ENCODE measurements at places on chromosomes 11 and 22.

DNA sequence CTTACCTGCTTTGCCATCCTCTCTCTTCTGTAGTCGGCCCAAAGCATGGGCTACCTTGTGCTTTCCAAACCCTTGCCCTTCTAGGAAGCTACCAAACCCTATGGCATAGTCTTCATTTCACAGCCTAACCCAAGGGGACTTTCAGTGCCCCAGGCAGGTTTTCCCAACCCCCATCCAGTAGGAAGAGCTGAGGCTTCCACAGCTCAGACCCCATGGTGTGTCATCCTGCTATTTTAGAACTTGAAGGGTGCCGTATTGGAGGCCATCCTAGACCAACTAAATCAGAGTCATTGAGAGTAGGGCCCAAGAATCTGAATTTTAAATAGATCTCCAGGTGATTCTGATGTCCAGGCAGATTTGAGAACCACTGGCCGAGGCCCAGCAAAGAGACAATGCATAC lies 31.9 kb upstream of the TUB start:
- no peak for DNase-seq

- DNase-seq: no peak
These were observed 651 bp downstream of the CRYAB start for GRCh38 chr11:111910676-111911562.

DNA sequence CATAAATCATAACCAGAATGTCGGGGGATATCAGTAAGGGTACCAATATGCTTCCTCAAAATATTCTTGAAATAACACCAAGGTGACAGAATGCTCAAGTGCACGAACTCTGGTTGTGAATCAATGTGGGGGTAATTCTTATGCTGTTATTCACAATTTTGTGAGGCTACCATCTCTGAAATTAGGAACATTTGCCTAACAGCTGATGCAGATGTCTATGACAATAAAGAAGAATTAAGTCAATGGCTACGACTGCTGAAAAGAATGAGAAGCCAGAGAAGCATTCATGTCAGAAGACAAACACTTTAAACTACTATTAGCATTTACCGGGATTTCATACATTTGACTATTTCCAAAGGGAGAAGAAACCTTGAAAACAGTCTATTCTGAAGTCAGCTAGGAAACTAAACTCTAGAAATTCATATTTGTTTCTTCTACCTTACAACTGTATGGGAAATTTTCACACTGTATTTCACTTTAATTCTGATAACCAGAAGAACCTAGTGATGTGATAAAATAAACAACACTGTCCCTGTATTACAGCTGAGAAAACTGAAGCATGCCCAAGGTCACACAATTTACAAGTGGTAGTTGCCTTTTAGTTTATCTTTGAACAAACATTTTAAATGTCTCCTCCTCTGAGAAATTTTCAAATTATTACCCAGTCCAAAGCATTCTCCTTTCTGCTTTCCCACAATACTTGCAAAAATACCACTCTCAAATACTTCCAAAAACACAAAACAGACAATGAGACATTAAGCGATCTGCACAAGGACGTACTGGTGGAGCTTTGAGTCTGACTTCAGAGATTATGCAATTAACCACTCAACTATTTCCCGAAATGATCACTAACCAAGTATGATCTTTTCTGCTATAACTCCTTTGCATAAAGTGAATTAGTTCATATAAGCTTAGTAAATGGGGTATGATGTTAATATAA lies 18.0 kb upstream of the ARHGAP32 start:
- no peak for DNase-seq

DNA sequence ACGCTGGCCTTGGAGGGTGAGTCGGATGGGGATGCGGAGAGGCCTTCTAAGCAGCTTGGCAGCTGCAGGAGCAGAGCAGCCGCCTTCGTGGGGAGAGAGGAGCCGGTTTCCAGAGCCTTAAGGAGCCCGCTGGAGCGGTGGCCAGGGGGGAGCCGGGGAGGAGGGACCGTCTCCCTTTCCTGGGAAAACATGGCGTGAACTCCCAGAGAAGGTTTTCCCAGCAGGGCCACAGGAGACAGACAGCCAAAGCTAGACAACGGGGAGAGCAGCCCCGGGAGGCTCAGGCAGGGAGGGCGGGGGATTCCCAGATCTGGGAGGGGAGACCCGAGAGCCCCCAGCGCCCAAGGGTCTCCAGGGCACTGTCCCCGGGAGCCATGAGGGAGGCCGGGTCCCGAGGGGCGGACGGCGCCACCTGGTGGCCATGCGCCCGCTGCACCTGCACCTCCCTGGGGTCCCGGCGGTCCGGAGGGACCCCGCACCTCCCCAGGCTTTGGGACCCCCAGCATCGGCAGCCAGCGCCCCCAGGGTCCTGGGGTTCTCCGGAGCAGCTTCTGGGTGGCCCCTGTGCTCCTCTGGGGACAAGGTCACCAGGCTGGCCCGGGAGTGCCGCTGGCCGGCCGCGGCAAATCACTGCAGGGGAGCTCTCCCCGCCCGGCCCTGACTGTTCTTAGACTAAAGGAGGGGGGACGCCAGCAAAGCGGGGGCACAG lies 2.4 kb upstream of the SYT8 start:
- DNase-seq: peak; percentile 64

- no peak for DNase-seq
These were observed 117.5 kb upstream of the ZBED5 start for GRCh38 chr11:10975287-10975721.

- DNase-seq: no peak
These were observed 140.5 kb downstream of the CTTN start for GRCh38 chr11:70538641-70539359.

GRCh38 chr22:35629406-35630216 lies 12.5 kb upstream of the MB start:
- no peak for DNase-seq

GRCh38 chr22:32395107-32395506 lies 16.9 kb downstream of the RTCB start:
- no peak for DNase-seq

DNA sequence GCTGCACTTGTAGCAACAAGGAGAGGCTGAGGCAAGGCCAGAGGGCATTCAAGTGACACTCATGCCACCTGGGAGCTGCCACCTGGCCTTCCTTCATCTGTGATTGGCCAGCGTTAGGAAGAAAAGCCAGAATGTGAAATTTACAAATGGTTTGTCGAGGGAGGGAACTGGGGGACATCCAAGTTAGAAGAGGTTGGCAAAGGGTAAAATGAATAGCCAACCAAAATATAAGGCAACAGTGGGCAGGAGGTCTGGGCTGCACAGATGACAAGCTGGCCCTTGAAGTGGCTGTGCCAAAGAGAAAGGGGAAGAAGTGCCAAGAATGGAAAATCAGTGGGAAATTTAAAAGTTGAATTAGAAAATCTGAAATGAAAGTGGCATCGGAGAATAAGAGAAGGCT lies 221.4 kb downstream of the C11orf91 start:
- DNase-seq: no peak

- no peak for DNase-seq
These were observed 460 bp downstream of the ZC3H12C start for GRCh38 chr11:110093407-110094297.

GRCh38 chr11:134585666-134586610 lies 173.9 kb upstream of the B3GAT1 start:
- DNase-seq: no peak

DNA sequence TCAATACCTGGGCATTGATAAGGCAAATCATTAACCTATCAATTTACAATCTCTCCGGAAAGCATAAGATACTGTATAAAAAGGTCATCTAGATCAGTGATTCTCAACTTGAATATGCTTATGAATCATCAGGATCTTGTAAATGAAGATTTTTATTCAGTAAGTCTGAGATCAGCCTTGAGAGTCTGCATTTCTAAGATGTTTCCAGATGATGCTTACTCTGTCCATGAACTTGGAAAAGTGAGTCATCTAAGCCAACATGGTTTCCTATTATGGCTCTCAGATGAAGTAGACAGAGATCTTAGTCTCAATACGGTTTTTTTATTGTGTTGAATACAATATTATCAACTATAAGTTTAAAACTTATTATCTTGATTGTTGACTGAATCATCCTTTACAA lies 226.4 kb upstream of the KIRREL3 start:
- no peak for DNase-seq

DNA sequence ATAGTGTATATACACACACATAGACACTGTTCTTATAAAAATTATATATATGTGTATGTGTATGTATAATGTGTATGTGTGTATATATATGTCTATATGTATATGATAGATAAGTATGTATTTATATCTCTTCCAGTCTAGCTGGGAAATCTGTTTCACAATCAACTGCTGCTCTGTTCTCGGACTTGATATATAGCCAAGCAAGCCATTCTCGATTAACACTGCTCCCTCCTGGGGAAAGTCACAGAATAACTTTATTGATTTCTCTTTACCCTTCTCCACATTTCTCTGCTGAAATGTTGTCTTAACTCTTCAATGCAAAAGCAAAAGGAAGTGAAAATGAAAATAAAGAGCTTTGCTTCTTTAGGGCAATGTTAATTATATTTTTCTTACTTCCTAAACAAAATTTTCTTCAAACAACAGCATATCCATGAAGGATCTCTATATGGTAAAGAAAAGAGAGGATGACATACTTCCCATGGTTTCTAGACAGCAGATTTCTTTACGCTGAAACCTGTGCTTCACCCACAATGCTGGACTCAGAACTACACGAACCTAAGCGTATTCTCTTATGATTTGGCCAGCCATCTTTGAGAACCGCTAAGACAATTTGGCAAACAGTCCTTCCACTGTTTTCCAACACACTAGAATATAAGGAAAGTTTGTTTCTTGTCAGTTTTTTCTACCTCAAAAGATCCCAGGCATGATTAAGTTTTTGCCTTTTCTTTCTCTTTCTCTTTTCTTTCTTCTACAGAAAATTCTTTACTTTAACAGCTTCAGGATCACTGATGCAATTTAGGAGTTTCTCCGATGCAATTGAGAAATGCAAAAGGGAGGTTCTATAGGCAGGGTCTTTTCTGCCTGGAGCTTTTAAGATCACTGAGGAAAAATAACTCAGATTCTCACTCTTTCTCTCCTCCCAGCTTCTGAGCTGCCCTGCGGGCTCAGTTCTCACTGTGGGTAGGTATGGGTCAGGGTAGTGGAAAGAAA lies 1.9 kb downstream of the BLID start:
- no peak for DNase-seq

DNA sequence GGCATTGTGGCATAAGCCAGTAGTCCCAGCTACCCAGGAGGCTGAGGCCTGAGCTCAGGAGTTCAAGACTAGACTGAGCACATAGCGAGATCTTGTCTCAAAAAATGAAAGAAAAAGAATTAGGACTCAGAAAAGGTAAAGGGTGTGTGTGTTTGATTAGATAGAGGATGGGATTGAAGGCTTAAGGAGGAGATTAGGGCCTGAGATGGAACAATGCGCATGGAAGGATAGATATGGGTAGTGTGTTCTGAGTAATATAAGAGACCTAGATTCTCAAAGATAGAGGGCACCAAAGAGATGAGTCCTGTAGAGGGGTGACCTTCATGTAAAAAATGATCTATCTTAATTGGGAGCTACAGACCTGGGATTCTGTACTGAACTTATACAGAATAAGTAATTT lies 17.3 kb upstream of the RAB30 start:
- DNase-seq: no peak

DNA sequence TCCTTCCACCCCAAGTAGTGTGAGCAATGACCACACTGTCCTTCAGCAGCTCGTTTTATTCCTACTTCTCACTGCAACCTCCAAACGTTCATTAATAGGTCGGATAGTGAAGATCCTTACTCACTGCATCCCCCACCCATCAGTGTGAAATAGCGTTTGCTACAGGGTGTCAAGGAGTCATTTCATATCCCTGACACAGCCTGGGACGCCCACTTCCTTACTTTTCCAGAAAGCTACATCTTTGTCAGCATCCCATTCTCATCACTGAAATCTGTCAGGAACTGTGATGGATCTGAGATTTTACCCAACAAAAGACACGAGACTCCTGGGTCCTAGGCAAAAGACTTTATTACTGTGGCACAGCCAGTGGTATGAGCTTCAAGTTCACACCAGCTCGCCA lies 592.4 kb downstream of the NTM start:
- no peak for DNase-seq

GRCh38 chr11:103359216-103359615 lies 250.0 kb downstream of the DYNC2H1 start:
- no peak for DNase-seq

DNA sequence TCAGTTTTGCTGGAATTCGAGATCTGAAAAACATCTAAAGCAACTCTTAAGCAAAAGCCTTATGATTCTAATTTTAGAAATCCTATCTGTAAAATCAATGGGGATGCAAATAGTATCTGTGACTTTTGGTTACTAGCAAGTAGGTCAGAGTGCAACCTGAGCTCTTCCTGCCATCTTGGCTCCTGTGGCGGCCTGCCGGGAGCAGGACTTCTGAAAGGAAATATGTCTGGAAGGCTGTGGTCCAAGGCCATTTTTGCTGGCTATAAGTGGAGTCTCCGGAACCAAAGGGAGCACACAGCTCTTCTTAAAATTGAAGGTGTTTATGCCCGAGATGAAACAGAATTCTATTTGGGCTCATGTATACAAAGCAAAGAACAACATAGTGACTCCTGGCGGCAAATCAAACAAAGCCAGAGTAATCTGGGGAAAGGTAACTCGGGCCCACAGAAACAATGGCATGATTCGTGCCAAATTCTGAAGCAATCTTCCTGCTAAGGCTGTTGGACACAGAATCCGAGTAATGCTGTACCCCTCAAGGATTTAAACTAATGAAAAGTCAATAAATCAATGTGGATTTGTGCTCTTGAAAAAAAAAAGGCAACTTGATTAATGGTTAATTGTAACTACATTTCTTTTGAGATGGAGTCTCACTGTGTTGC lies 1.7 kb downstream of the SAMM50 start:
- no peak for DNase-seq

- no peak for DNase-seq
These were observed 669 bp downstream of the RPL27A start for GRCh38 chr11:8683115-8683807.

DNA sequence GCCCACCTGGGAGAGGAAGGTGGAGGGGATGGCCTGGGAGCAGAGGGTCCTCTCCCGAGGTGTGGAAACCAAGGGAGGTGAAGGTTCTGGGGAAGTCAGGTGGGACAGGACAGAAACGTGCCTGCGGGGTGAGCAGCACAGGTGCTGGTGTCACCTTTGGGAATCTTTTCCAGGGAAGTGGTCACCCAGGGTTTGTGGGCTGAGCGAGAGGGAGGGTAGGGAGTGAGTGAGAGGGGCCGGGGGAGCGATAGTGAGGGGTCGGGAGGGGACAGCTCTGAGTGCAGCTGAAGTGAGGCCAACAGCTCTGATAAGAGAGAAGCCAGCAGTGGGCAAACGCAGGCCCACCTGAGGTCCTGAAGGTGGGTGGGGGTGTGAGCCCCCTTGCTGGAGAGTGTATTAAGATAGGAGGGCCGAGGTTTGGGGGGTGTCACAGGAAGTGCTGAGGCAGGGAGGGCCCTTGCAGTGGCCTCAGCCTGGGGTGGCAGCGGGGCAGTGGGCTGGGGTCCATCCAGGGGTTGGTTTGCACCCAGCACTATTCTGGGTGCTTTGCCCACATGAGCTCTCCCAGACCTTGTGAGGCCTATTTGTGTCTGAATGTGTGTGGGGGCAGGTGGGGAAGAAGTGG lies 1.6 kb upstream of the SHANK3 start:
- DNase-seq: no peak

GRCh38 chr11:34647532-34647931 lies 26.6 kb downstream of the EHF start:
- no peak for DNase-seq

- DNase-seq: no peak
These were observed 12.4 kb downstream of the SHANK3 start for GRCh38 chr22:50684986-50685385.

GRCh38 chr11:3736816-3737215 lies 60.5 kb downstream of the NUP98 start:
- no peak for DNase-seq
